ENCODE measurements at places on chromosomes 4 and X. TPM values are rescaled to one million over a fixed set of nuclear protein-coding genes. Genes with fewer than 3 reads are reported as not detected.

The CXCL10 gene
- total RNA-seq, result 0.50 TPM

The GPC3 gene
- total RNA-seq, result 0.54 TPM

The SSX1 gene
- total RNA-seq, result not detected

The HSPA4L gene
- total RNA-seq, result 65.6 TPM

The APOOL gene
- 26.4 TPM for total RNA-seq

The NDNF gene
- 1.5 TPM for total RNA-seq

The PLP1 gene
- 2,007 TPM for total RNA-seq

The PAGE2 gene
- not detected for total RNA-seq

The CSAG2 gene
- not detected for total RNA-seq

The GLRB gene
- 95.9 TPM for total RNA-seq

The RTL5 gene
- total RNA-seq, result 23.0 TPM

The PJA1 gene
- 70.7 TPM for total RNA-seq

The CENPVL1 gene
- 0.31 TPM for total RNA-seq

The PAGE1 gene
- total RNA-seq, result not detected

The FGFBP1 gene
- not detected for total RNA-seq

The SCRG1 gene
- total RNA-seq, result 33.3 TPM

The TMPRSS11B gene
- not detected for total RNA-seq

The PNMA5 gene
- total RNA-seq, result 3.4 TPM

The MAGEA4 gene
- total RNA-seq, result not detected

The MAGEB2 gene
- not detected for total RNA-seq

The PPM1K gene
- 178 TPM for total RNA-seq

The APLN gene
- total RNA-seq, result 16.6 TPM

The HS3ST1 gene
- 8.3 TPM for total RNA-seq

The SERPINA7 gene
- not detected for total RNA-seq

The LIN54 gene
- total RNA-seq, result 20.7 TPM

The ZNF732 gene
- not detected for total RNA-seq

The PHOX2B gene
- total RNA-seq, result not detected

The ZNF630 gene
- 6.3 TPM for total RNA-seq

The PAGE5 gene
- total RNA-seq, result not detected

The MAGEC1 gene
- 0.21 TPM for total RNA-seq

The CLCN5 gene
- 7.1 TPM for total RNA-seq

The PCDH19 gene
- total RNA-seq, result 36.3 TPM

The STOX2 gene
- total RNA-seq, result 94.4 TPM

The ERCC6L gene
- total RNA-seq, result not detected

The ZBED1 gene
- 29.7 TPM for total RNA-seq

The MXRA5 gene
- 0.76 TPM for total RNA-seq

The TMEM131L gene
- 7.5 TPM for total RNA-seq

The IL2RG gene
- total RNA-seq, result 1.5 TPM

Measured in dorsolateral prefrontal cortex (tissue), 122 donors.